ENCODE measurements at places on chromosomes 3 and 15.

DNA sequence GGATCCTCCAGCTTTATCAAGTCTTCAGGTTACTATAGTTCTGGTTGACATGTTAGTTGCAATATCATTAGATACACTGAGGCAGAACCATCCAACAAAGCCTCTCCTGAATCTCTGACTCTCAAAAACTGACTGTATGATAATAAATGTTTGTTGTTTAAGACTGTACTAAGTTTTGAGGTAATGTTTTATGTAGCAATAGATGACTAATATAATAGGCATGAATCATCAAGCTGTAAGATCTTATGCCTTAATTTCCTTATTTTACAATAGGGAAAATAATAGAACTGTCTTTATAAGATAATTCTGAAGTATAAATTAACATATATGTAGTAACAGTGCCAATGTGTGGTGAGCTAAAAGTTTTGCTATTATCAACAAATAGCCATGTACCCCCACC lies 88.9 kb upstream of the TBC1D5 start:
- DNase-seq, result no peak

DNA sequence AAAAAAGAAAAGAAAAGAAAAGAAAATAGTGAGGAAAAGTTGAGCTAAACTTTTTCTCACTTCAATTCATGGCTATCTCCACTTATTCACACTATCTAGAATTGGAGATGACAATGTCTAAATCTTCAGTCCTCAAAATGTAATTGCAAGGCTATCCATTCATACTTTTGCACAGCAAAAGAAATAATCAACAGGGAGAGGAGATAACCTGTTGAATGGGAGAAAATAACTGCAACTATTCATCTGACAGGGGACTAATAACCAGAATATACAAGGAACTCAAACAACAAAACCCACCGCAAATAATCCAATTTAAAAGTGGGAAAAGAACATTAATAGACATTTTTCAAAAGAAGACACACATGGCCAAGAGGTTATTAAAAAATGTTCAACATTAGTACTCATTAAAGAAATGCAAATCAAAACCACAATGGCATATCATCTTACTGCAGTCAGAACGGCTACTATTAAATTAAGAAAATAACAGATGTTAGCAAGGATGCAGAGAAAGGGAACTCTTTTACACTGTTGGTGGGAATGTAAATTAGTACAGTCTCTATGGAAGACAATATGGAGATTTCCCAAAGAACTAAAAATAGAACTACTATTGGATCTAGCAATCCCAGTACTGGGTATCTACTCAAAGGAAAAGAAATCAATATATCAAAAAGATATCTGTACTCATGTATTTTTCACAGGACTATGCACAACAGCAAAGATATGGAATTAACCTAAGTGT lies 73.5 kb upstream of the PPIB start:
- DNase-seq, result no peak

GRCh38 chr15:41105348-41106334 lies 10.4 kb downstream of the INO80 start:
- no peak for DNase-seq

- DNase-seq, result no peak
Observed at GRCh38 chr3:23402728-23403492, 199.8 kb downstream of the UBE2E2 start.

DNA sequence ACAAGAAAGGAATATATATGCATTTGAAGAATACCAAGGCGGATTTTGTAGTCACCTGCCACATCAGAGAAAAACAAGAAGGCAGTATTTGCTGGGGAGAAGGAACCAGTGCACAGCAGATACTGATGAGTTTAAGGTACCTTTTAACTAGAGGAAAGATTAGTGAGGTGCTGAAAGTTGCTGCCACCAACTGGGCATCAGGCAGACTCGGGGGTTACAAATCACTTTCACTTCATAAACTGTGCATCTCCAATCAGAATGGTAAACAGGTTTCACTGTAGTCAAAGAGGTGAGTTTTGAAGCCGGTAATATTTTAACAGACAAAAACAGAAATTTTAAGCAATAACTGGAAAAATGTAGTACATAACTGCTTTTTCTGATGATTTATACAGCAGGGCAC lies 4.1 kb downstream of the FBN1 start:
- DNase-seq, result no peak

DNA sequence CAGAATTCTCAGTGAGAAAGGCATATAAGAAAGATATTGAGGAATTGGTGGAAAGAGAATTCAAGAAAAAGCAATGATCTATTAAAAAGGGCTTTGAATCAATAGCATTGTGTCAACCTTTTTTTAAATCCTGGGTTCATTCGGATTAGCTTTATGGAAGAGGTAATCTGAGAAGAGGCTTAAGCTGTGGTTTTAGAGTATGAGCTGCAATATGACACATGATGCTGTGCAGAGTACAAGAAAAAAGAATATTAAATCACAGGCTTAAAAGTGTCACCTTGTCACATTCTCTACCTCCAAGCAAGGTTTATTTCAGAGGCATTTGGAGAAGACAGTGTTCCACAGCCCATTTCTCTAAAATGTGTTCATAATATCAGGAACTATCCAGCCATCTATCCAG lies 128.9 kb downstream of the RTP4 start:
- no peak for DNase-seq

DNA sequence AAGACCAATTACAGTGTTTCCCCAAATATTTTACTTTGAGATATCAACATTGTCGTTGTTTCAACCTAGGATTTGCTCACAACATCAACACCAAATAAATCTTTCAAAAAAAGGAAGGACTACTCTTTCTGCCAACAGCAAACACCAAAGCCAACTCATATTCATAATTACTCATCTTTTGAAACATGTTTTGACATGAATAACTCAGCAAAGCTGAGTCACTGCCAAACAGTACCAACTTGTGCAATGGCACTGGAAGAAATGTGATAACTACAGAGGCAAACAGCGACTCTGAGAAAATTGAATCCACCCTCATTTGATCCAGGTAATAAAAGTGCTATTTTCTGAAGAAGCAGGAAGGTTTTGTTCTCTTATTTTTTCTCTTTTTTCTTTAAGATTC lies 67.2 kb downstream of the PEX5L start:
- DNase-seq, result no peak

GRCh38 chr3:100437721-100438622 lies 36.6 kb downstream of the LNP1 start:
- DNase-seq, result no peak

GRCh38 chr15:31435912-31436628 lies 109.4 kb downstream of the KLF13 start:
- DNase-seq, result peak; percentile 60

- DNase-seq, result no peak
Observed at GRCh38 chr3:13411186-13411860, 8.8 kb downstream of the NUP210 start.

DNA sequence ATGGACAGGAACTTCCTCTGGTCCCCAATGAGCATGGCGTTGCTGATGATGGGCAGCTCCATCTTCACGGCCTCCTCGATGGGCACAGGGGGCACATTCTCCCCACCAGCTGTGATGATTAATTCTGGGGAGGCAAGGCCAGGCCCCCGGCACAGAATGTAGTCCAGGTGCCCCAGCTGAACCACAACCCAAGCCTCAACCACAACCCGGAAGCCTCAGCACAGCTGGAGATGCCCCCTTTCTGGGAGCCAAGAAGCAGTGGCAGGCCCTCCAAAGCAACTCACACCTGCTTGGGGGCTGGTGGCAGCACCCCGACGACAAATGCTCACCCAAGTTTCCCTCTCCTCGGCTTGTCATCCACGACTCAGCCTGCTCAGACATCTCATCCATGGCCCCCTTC lies 25.2 kb downstream of the IDH3A start:
- peak; percentile 13 for DNase-seq

DNA sequence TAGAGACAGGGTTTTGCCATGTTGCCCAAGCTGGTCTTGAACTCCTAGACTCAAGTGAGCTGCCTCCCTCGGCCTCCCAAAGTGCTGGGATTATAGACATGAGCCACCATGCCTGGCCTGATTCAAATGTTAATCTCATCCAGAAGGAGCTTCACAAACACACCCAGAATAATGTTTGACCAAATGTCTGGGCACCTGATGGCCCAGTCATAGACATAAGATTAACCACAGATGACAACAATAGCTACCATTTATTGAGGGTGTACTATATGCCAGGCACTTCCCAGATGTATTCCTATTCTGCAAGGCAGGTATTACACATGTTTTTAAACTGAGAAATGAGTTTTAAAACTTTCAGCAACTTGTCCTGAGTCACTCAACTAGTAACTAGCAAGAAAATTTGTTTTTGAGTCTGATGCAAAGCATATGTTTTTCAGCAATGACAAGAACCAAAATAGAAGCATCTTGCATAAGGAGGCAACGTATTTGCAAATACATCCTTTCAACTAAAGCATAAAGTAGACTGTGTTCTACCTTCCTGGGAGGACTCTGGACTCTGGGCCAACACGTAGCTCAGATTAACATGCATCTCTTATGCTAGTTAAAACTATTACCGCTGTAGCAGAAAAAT lies 8.1 kb upstream of the SPG21 start:
- no peak for DNase-seq

DNA sequence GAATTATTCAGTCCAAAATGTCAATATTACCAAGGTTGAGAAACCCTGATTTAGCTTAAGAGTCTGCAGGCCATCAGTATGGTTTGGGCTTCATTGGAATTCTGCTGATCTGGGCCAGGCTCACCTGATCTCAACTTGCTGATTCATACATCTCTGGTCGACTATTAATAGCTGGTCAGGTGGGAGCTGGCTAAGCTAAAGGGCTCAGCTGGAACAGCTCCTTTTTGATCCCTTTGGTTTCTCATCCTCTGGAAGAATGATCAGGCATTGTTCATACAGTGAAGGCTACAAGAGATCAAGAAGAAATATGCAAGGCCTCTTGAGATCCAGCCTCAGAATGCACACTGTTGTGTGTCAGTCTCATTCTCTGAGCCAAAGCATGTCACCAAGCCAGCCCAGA lies 123.3 kb upstream of the MME start:
- no peak for DNase-seq

DNA sequence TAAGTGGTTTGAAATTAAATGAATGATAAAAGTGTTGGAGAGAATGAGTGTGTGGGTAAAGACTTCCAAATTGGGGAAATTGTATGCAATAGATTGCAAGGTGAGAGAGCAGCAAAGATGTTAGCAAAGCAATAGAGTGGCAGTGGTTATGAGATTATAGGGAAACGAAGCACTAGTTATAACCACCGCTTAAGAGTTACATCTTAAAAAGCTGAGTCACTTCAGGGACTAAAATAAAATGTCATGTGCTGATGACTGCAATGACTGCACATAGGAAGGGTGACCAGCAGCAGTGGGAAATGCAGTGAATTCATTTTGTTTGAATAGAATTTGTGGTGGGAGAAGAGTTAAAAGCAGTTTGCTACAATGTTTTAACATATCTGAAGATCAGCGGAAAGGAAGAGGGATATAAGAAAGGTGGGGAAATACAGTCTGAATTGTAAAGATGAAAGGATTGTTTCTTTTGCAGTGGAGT lies 127.3 kb downstream of the RAP2B start:
- no peak for DNase-seq

GRCh38 chr3:12157026-12157425 lies 1.7 kb downstream of the TIMP4 start:
- no peak for DNase-seq

- DNase-seq, result no peak
Observed at GRCh38 chr3:178263236-178263916, 272.9 kb upstream of the KCNMB2 start.

DNA sequence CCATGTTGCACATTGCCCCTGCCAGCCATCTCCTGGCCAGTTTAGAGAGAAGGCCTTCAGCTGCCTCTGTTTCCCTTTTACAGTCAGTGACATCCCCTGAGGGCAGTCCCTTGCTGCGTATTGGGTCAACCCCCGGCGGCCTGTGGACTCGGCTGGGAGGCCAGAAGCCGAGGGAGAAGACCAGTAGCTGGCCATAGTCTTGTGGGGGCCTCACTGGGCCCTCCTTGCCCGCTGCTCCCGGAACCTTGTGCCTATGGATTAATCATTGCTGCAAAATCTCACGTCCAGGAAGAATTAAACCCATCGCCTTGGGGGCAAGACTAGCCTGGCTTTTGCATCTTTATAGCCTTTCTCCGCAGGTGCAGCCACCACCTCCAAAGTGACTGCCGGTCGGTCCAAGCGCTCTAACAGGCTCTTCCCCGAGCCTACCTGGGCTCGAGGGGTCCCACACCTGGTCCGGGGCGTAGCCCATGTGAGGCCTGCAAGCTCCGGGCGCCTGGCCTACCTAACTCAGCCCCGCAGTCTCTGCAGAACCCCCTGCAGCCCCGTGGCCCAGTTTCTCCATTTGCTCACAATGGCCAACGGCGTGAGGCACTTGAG lies 870 bp upstream of the CHAC1 start:
- no peak for DNase-seq

DNA sequence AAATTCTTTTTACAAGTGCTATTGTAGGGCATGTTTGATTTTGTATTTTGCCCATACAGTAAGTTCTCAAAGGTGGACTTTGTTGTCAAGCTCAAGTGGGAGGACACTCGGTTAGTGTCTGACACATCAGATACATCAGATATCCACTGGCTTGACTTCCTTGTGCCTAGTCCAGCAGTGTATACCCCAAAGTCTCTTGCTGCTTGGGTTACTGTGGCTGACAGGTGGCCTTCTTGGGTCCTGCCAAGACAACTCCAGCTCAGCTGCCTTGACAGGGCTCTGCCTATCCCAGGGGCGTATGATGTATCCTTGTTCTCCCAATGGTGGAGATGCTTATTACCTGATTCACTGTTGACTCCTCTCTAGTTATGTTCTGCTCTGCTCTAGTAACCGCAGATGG lies 214.9 kb downstream of the CBLB start:
- no peak for DNase-seq

- no peak for DNase-seq
Observed at GRCh38 chr3:102180280-102180931, 254.4 kb upstream of the ZPLD1 start.

GRCh38 chr15:80929689-80930088 lies 59.9 kb downstream of the MESD start:
- no peak for DNase-seq

- no peak for DNase-seq
Observed at GRCh38 chr3:146124126-146124801, 36.7 kb downstream of the PLOD2 start.

- DNase-seq, result no peak
Observed at GRCh38 chr3:59212128-59212779, 162.4 kb upstream of the CFAP20DC start.

- no peak for DNase-seq
Observed at GRCh38 chr3:82031596-82031995, 270.2 kb upstream of the GBE1 start.

DNA sequence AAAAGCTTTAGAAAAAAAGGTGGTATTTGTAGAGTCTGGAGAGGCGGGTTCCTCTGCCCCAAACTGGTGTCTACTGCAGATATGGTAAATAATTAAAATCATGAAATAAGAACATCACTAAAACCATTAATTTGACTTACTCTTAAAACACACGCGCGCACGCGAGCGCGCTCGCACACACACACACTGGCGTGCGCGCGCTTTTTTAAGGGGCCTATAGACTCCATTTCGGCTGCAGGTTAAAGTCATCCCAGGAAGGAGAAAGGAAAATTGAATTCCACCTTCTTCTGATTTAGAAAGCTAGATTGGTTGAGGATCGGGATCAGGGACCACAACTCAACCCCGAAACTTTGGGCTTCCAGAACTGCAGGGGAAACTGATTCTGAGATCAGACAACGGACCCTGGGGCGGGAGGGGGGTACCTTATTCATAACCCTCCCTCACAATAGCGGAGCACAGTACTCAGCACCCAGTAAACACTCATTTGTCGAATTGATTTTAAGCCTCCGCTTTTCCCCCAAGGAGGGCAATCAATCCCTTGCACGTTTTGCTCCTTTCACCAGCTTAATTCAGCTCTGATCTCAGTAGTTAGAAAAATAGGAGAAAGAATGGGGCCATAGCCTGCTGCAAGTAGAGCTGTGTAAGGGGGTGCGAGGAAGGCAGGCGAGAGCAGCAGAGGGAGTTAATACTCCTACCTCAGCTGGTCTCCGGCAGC lies 509 bp upstream of the LRRC3B start:
- DNase-seq, result no peak
